ENCODE measurements at places on chromosomes 3 and 15.

DNA sequence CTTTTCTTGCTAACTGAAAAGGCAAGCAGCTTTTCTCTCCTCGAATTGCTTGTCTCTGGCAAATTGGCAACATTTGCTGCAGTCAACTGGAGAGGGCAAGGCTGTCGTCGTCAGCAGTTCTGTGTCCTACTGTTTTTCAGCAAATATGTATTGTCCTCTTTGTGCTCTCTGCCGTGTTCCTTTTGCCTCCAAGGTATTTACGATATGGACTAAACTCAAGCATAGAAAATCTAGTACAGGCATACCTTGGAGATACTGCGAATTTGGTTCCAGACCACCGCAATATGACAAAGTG lies 558 bp upstream of the SLC30A4 start:
- DNase-seq = no peak

DNA sequence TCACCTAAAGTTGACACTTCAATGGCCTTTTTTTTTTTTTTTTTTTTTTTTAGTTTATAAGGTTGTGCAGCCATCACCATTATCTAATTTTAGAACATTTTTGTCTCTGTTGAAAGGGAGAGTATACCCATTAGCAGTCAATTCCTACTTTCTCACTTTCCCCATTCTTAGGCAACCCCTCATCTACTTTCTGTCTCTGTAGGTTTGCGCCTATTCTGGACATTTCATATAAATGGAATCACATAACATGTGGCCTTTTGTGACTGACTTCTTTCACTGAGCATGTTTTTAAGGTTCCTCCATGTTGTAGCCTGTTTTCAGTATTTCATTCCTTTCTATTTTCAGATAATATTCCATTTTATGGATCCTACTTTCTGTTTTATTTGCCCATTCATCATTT lies 56.3 kb downstream of the BLM start:
- no peak for DNase-seq

- no peak for DNase-seq
Observed at GRCh38 chr15:48112242-48112641, 8.5 kb upstream of the SLC24A5 start.

DNA sequence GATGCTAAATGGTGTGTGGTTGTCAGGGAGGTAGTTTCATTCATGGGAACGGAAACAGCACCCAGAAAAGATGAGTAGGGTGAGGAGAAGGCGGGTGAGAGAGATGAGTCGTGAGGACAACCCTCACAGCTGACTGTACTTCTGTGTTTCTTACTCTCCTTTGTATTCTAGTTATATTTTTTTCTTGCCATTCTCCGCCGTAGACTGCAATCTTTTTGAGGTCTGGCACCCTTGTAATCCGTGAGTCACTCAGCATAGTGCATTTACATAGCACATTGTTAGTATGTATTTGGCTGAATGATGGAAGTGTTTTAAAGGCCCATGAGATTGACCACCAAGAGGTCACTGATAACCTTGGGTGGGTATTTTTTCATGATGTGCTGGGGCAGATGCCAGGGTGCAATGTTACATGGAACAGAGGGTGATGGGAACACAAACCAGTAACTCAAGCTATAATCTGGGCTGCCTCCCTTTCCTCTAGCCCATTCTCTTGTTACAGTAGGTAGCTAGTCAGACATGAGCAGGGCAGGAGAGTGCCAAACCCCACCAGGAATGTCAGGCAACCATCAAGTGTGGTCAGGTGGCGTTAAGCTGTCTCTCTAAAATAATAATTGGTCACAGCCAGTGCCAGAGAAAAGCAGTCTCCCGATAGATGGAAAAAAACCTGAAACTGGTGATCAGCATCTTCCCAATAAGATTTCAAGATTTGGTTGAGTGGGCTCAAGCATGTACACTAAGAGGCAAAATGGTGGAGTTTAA lies 18.8 kb upstream of the DGKG start:
- no peak for DNase-seq

DNA sequence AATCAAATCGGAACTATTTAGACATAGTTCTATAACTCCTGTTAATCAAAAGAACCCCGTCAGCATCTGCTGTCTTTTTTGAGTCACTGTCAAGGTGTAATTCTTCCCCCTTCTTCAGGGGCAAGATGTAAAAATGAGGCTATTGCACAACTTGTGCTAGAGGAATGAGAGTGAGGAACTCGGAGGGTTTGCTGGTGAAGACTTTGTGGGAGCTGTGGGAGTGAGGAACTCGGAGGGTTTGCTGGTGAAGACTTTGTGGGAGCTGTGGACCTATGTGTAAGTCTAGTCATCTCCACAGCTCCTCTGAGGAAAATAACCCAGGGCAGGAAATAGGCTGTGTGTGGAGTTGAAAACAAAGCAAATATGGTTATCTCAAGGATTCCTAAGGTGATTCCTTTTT lies 2.5 kb upstream of the CERS3 start:
- DNase-seq = no peak

DNA sequence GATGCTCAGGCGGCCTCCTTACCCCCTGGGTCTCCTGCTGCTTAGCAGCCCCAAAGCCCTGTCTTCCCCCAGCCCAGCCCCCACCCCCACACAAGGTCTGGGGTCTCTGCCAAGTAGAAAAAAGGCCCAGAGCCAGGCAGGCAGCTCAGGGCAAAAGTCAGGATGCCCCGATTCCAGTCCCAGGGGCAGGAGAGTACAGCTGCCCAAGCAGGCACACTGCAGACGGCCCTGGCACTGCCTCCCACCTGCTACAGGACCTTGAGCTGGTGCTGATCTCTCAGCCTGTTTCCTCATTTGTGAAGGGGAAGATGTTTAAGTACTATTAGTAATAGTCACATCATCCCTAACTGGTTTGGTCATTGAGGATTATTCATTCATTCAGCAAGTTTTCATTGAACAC lies 12.6 kb downstream of the TMEM43 start:
- no peak for DNase-seq

- DNase-seq = no peak
Observed at GRCh38 chr3:51968170-51968775, 1.0 kb upstream of the PCBP4 start.

GRCh38 chr3:160445854-160446253 lies 3.7 kb downstream of the TRIM59 start:
- no peak for DNase-seq

DNA sequence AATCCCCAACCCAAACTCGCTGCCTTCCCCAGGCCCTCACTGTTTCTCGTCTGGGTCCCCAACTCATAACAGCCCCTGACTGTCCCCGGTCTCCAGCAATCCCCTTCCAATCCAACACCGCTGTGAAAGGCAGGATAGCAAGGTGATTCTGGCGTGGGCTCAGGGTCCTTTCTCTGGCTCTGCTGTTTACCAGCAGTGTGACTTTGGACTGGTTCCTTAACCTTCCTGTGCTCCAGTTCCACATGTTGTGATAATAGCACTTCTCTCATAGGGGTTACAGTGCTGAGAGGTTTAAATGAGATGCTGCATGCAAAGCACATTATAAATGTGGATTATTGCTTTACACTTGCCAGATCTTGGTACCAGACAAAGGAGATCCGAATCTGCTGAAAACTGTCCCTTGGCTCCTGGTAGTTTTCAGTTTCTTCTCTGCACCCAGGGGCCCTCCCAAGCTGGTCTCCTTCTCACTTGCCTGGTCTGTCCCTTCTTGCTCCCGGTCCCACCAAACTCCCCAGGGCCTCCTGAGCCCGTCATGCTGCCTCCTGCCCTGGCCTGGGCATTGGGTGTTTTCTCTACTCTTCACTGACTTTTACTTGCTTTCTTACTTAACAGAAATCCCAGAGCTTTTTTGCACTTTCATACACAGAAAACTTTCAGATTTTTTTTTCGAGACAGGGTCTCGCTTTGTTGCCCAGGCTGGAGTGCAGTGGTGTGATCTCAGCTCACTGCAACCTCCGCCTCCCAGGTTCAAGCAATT lies 26.8 kb upstream of the CYP11A1 start:
- DNase-seq = no peak

GRCh38 chr15:42090781-42091180 lies 3.6 kb downstream of the PLA2G4D start:
- DNase-seq = no peak

DNA sequence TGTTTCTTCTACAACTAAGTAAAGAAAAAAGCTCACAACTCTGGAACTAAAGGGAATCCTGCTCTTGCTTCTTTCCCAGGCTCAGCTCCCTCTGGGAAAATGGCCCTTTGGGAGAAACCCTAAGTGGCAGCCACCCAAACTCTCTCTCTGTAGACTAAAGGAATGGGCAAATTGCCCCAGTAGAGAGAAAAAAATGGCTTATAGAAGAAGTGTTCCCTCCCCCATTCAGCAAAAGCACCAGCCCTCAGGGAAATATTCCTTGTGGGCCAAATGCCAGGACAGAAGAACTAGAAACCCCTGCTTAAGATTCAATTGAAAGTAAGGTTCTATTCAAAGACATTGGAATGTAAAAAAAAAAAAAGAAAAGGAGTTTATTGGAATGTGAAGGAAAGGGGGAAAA lies 603.7 kb upstream of the ALCAM start:
- no peak for DNase-seq

- DNase-seq = no peak
Observed at GRCh38 chr3:73401059-73401458, 223.7 kb downstream of the PDZRN3 start.

DNA sequence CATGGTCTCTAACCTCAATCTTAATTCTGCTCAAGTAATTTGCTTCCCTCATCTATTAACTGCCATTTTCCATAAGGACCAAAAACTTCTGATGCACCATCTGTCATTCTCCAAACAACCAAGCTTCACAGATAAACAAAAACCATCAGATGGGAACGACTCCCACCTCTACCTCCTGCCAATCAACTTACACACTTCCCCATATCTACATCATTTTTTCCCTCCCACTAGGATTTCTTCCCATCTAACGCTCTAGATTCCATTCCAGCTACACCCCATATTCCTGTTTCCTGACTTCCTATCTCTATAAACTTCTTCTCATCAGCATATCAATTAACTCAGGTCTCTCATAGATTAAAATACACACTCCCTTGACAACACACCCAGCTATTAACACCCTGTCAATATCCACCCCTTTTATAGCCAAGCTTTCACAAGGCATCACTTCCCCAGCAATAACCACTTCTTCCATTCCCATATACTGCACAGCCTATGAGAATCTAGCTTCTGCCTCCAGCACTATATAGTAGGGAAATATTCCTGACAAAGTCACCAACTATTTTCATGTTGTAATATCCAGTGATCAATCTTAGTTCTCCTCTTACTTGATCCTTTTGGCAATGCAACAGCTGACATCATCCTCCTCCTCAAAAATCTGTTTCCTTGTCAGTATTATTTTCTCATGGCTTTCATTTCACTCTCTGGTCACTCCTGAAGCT lies 39.2 kb downstream of the SNX4 start:
- no peak for DNase-seq

DNA sequence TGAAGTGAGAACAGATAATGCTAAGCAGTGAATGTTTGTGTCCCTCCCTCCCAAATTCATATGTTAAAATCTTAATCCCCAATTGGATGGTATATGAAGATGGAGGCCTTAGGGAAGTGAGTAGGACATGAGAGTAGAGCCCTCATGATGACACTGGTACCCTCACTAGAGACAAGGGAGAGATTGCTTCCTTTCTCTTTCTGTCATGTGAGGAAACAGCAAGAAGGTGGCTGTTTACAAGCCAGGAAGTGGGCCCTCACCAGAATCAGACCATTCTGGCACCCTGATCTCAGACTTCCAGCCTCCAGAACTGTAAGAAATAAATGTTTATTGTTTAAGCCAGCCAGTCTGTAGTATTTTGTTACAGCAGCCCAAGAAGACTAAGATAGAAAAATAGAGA lies 209.5 kb downstream of the SATB1 start:
- no peak for DNase-seq

DNA sequence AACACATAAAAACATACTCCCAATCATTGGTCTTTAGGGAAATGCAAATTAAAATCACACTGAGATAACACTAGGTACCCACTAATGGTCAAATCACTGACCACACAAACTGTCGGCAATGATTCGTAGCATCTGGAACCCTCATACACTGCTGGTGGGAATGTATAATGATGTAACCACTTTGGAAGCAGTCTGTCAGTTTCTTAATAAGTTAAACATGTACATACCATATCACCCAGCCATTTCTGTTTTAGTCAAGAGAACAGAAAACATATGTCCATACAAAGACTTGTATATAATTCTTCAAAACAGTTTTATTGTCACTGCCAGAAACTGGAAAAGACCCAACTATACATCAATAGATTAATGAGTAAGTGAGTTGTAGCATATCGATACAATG lies 63.3 kb upstream of the LRRC3B start:
- no peak for DNase-seq

- DNase-seq = no peak
Observed at GRCh38 chr3:59284926-59285325, 235.1 kb upstream of the CFAP20DC start.

DNA sequence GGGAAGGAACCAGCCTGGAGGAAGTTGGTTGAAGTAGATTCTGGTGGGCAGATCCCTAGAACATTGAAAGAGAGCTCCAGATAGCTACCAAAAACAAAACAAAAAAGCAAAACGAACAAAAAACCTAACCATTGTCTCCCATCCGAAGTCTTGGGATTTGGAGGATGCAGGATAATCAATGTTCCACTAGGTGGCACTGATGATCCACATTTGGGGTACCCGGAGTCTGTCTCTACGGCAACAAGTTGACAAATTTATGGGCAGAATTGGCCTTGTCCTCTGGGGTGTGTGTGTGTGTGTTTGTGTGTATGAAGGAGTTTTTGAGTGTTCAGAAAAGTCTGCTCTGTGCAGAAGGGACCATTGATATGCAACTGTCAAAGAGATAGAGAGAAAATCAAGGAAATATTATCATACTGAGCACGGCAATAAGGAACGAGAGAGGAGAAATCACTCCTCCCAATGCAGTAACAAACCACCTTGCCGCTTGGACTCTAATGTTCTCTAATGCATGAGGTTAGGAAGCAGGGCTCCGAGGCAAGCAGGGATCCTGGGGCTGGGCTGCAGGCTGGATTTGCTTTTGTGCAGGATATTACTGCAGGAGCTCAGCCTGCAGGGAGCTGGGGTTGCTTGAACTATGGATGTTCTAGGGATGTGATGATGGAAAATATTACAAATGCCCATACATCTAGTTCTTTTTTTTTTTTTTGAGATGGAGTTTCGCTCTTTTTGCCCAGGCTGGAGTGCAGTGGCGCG lies 59.8 kb upstream of the KLHL25 start:
- DNase-seq = peak; percentile 53

DNA sequence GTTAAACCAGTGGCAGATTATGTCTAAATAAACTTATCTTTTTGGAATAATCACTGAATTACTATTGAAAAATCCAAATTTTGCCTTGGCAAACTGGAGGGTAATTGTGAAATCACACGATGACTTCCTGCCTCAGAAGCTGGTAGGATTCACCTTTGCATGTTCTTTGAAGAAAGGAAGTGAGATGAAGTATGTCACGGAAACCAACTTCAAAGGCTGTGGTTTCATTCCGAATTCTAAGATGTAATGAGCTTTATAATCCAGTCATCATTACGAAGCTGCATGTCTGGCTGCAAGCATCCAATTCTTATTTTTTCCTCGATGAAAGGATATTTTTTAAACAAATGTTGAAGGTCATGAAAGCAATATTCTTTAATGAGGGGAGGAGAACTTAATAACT lies 15.0 kb upstream of the ZBED2 start:
- no peak for DNase-seq

DNA sequence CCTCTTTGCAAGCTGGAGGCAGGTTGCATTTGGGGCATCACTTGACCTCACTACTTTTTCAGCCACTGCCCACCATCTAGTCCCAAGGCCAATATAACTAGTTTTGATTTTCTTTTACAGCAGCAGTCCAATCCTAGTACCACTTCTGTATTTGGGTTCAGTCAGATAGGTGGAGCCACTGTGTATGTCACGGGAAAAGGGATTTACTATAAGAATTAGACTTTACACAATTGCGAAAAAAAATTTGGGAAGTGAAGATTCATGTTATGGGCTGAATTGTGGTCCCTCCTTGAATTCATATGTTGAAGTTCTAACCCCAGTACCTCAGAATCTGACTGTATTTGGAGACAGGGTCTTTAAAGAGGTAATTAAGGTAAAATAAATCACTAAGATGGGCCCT lies 37.4 kb upstream of the NMNAT3 start:
- no peak for DNase-seq

All from GM12891 (cell line).